ENCODE measurements at places on chromosomes 2 and 18.

GRCh38 chr2:71552861-71553301, 99.5 kb downstream of the DYSF start:
- DNase-seq = no peak

- DNase-seq = no peak
Observed at GRCh38 chr2:6538607-6539006, 327.1 kb downstream of the CMPK2 start.

GRCh38 chr2:226139759-226140158, 659.9 kb downstream of the IRS1 start:
- DNase-seq = no peak

DNA sequence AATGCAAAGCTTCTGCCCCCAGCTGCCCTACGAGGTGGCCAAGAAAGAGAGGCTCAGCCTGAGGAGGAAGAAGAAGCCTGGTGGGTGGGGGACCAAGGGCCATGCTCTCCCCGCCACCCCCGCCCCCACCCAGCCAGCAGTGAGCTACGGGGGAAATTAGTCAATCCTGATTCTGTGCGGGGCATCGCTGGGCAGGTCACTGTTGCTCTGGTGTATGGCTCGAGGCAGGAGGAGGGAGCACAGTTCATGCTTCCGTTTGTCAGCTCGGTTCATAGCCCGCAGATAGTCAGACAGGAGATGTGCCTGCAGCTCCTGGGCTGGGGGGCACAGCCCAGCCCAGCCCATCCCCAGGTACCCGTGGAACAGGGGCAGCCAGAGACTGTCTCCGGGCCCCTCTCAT, 17.1 kb downstream of the RAMP1 start:
- no peak for DNase-seq

DNA sequence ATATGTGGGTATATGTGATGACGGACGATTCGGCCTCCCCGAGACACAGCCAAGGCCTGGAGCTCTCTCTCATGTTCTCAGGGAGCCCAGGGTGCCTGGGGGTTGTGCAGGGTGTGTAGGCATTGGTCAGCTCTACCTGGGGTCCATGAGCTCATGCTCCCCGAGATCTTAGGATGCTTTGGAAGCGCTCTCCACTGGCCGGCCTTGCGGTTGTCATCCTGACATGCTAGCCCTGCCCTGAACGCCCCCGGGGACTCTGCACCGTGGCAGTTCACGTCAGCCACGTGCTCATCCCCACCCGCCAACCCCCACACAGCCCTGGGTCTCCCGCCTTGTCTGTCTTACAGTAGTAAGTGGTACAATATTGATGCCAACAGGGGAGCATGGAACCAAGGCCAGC, 67.8 kb downstream of the RTP5 start:
- DNase-seq = no peak

- DNase-seq = peak; percentile 10
Observed at GRCh38 chr18:25033747-25034471, 318.1 kb downstream of the ZNF521 start.

GRCh38 chr2:28869494-28870145, 489 bp downstream of the TRMT61B start:
- DNase-seq = no peak

DNA sequence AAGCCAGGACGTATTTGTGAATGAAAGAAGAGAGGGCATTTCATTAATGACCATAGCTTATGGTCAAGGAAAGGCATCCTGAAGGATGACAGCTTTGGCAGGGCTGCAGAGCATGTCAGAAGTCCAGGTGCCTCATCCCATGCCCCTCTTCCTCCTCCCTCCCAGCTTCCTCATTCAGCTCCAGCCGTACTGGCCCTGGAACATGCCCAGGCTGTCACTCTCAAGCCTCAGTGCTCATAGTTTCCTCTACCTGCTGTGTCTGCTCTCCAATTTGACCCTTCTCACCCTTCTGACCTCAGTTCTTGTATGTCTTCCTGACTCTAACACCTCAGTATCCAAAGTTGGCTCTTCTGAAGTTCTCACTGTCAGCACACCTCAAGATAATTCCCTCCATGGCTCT, 695.8 kb upstream of the HS6ST1 start:
- DNase-seq = no peak

DNA sequence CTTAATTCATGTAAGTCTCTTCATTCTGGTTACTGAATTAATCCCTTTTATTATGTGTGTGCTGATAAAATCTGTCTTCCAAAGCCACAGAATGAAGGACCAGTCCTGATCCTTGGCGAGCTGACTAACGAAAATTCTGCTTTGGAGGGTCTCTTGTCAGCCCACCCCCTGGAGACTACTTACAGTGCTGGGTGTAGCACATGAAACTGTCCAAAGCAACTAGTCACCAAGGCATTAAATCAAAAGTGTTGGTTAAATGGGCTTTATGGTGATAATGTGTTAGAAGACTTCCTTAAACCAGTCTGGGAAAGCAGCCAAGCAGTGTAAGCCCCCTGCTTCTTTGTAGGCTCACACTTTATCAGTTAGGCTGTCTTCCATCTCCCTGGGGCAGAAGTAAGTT, 420.2 kb downstream of the SUCLG1 start:
- no peak for DNase-seq

DNA sequence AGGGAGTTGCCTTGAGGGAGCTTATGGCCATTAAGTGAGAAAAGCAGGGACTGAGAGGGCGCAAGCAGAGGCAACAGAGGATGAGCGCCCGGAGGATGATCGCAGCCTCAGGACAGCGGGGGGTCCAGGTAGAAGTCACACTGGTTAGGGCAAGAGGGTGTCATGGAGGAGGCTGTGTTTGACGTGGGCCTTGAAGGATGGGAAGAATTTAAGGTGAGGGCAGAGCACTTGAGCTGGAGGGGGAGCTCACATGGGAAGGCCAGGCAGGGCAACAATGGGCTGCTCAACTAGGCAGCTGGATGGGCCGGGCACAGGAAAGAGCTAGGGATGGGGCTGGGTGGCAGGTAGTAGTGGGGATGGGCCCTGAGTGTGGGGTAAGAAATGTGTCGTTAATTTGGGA, 31.9 kb downstream of the FAM228A start:
- no peak for DNase-seq

GRCh38 chr2:71595569-71595968, 142.2 kb downstream of the DYSF start:
- DNase-seq = no peak

GRCh38 chr2:25481381-25482300, 139.9 kb upstream of the DNMT3A start:
- no peak for DNase-seq

DNA sequence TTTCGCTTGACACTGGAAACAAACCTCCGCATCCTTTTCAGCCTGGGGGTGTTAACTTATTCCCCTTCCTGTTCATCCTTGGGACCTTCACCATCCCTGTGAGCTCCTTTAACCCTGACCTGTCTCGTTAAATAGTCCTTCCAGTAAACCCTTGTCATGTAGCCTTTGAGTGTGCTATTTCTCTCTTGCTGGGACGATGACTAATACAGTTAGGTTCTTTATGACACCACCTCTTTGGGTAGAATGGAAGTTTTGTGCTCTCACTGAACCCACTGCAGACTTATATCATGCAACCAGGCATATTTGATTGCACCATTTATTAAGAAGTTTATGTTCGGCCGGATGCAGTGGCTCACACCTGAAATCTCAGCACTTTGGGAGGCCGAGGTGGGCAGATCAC, 40.5 kb upstream of the GAREM1 start:
- no peak for DNase-seq

DNA sequence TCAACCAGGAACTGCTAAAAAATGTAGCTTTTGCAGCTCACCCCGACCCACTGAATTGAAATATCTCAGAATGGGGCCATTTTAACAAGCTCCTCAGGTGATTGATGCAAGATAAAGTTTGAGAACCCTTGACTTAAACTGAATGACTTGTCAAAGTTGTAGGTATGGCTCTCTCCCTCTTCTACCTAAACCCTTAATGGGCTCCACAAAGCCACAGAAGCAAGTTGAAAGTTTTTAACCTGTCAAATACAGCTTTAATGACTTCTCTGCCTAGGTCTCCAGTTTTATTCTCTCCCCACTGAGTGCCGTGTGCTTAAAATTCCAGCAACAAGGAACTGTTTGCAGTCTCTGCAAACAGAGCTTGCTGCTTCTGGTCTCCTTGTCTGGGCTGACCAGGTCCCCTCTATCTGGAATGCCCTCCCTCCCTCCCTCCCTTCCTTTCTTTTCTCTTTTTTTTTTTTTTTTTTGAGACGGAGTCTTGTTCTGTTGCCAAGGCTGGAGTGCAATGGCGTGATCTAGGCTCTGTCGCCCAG, 19.7 kb upstream of the RNF125 start:
- no peak for DNase-seq

DNA sequence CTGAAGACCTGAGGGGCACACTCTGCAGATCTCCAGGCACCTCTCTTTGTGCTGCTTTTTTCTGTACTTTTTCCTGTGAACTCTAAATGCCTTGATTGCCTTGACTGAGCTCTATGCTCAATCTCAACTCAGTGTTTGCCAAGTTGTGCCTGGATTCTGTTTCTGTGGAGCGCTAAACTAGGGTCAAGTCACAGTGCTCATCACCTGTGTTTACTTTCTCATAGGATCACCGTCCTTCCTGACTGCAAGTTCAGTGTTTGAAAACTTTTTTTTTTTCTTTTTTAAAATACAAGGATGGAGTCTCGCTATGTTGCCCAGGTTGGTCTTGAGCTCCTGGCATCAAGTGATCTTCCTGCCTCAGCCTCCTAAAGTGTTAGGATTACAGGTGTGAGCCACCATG, 62.6 kb downstream of the AGPS start:
- no peak for DNase-seq

All from epithelial cell of prostate (primary cell).